ENCODE measurements at places on chromosomes 2 and 18.

DNA sequence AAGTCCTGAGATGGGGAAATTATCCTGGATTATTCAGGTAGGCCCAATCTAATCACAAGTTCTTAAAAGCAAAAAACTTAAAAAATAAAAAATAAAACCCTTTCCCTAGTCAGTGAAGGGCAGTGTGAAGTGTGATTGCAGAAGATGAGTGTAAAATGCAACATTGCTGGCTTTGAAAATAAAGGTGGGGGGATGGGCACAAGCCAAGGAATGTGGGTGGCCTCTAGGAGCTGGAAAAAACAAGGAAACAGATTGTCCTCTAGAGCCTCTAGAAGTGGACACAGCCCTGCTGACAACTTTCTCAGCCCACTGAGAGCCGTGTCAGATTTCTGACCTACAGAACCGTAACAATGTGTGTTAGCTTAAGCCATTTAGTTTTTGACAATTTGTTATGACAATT, 184.3 kb upstream of the HNRNPA3 start:
- no peak for DNase-seq

GRCh38 chr2:121570036-121570666, 39.5 kb downstream of the RNU4ATAC start:
- DNase-seq = no peak

- no peak for DNase-seq
These were observed 15.0 kb upstream of the DSG1 start for GRCh38 chr18:31302991-31303390.

DNA sequence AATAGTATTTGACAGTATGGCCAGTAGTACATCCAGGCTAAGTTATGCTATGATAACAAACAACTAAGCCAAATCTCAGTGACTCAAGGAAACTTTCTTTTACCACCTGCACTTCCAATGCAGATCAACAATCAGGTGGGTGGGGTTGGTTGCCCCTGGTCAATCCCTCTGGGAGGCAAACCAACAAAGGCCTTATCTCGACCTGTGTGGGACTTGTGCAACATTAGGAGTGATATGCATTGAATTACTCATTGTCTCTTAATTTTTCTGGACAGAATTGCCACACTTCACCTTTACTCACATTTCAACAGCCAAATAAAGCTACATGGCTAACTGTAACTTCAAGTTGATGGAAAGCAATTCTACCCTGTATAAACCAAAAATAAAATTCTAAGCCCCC, 1049.3 kb upstream of the CDH2 start:
- DNase-seq = no peak

DNA sequence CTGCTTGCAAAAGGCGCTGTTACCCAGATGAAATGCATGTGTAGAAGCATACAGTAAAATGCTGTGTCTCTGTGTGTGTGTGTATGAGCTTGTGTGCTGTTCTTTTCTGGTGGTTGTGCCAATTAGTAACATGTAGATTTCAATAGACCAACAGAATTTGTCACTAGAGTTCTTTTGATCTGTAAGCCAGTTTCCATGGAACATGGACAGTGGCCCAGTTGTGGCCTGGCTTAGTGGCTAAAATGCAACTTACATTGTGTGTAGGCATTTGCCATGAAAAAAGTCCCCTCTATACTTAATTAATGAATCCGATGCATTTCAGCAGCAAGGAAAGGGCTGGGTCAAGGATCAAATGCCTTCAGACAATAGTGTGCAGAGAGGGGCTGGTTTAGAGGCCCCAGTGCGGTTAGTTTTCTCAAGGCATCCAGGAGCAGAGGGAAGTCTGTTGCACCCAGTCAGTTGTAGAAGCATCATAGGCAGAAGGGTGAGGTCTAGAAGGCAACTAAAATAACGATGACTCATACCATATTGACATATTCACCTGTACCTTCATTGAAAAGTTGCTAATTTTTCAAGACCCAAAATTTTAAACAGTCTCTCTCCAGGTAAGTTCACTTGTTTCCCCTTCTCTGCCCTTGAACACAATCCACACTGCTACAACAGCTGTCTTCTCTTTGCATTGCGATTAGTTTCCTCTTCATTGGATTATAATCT, 366.9 kb upstream of the SPRED2 start:
- no peak for DNase-seq

DNA sequence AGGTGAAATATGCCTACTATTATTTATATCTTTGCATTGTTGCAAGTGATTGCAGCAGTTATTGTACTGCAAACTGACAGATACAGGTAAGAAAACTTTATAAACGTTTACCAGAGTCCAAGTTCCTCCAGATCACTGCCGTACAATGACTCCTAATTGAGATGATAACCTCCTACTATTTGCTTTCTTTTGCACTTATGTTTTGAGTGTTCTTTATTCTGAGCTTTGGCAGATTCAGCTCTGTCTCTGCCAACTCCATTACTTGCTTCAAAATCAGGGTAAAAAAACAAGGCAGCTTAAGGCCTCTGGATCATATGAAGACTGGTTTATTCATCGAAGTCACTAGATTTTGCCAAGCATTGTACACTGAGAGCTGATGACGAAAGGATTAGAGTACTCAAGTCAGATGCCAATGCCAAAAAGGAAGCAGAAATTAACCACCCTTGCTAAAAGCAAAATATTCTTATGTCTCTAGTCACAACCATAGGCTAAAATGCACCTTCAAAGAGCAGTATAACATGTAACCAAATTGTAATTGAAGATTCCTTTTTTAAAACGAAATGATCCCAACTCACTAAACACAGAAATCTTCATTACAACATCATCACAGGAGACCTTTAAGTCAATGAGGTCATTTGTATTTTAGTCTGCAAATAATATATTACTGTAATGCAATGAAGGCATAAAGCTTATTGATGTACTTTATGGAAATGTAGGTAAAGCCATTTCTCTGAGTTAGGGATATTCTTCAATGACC, 10.5 kb upstream of the IKZF2 start:
- no peak for DNase-seq

Data from NCI-H1105 (cell line).